ENCODE measurements at places on chromosomes 2 and 18.
A peak's percentile ranks its signal among the peaks of the same experiment; 100 is the strongest.

- no peak for DNase-seq
Observed at GRCh38 chr2:96527286-96528005, 9.1 kb upstream of the ARID5A start.

DNA sequence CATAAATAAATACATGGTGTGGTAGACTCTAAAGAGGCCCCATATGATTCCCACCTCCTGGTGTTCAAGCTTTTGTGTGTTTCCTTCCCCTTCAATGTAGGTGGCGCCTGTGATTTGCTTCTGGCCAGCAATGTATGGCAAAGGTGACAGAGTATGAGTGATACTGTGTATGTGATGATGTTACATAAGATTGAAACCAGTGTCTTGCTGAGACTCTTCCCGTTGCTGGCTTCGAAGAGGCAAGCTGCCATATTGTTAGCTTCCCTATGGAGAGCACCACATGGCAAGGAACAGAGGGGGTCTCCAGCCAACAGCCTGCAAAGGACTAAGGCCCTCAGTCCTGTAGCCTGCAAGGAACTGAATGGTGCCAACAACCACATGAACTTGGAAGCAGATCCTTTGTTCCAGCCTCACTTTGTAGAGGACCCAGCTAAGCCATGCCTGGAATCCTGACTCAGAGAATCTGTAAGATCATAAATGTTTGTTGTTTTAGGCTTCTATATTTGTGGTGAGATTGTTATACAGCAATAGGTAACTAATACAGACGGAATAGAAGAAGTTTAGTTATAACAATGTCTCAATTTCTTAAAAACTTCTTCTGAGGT, 1.7 kb upstream of the SMAD4 start:
- peak; percentile 28 for DNase-seq

DNA sequence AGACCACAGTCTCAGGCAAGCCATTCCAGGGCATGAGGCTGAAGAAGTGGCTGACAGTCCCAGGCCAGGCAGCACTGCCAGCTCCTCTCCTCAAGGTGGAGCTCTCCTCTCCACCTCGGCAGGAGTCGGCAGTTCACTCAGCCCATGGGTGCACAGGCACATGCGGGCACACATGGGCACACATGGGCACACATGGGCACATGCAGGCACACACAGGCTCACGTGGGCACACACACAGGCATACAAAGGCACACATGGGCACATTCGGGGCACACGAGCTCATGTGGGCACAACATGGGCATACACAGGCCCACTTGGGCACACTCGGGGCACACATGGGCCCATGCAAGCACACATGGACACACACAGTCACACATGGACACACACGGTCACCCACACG, 65.3 kb upstream of the TAF1B start:
- DNase-seq: no peak

- DNase-seq: no peak
Observed at GRCh38 chr2:98761267-98761781, 30.4 kb upstream of the MGAT4A start.

DNA sequence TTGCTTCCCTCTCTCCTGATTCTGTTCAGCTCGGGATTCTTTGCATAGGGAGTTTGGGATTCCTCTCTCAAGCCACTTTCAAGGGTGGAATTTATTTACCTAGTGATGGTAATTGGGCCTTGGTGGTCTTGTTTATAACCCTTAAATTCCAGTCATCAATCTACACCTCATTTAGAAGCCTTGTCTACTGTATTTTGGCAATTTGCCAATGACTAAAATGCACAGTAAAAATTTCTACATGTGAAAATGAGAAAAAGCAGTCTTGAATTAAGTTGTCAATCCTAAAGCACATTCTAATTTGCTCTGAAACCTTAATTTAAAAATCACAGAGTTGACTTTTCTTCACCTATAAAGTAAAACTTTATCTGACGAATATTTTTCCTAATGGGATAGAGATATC, 749.2 kb upstream of the CRIM1 start:
- no peak for DNase-seq

DNA sequence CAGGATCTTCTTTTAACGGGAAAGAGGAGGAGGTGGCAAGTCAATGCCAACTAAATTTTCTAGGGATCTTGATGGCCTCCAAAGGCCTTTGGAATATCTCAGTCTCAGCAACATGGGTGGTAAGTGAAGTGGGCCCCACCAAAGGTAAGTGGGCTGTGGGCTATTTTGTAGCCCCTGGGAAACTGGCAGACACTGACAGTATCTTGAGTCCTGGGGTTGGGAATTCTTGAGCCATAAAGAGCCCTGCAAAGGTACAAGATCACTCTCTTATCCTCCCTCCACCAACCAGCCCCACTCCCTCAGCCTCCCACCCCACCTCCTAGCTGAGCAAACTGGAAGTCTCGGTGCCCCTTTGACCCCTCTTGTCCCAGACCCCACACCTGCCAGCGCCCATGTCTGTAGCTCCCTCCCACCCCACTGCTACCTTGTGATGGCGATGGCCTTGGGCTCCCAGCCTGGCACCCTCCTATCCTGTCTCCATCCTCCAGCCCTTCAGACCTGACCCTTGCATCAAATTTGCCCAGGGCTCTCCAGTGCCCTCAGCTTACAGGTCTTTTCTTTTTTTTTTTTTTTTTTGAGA, 8.5 kb downstream of the ATP6V1B1 start:
- no peak for DNase-seq

DNA sequence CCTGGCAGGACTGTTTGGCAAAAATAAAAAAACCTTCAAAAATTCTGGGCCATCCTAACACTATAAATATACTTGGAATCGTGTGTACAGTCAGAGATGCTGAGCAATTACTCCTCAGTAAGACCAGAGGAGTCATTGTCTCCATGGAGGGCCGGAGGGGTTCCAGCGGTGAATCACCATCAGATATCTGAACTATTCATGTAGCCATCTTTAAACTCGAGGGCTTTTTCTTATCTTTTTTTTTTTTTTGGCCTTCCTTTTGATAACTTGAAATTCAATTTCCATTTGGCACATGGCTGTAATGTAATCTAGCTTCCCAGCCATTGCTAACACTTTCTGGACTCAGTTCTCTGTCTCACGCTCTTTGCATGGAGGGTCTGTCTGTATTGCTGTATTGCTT, 7.4 kb upstream of the FHL2 start:
- DNase-seq: peak; percentile 40

DNA sequence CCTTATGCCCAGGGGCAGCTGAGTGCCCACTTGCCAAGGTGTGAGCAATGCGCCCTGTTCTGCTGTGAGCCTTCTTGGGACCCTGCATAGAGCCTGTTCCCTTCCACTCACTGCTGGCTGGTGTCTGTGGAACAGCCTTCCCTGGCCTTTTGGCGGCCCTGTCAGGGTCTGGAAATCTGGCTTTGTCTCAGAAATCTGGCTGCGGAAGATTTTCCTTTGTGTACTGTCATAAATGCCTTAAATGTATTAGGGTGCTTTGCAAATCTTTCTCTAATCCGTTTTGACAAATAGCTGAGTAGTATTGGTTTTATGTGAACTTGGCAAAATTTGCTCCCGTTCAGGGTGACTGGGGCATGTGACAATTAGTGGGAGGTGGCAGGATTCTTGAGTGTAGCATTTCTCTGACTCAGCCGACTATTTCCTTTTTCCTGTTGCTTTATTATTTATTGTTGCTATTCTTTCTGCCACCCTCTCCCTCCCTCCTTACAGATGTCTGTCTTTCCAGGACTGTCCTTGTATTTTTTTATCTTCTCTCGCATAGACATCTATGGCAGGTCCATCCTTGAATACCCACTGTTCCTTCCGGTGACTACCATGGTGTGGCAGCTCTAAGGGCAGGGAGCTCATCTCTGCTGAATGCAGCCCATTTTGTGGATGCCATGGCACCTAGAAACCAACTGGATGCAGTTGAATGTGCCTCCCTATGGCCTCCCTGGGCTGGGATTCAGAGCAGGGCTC, 41.8 kb downstream of the LDLRAD4 start:
- DNase-seq: peak; percentile 21

DNA sequence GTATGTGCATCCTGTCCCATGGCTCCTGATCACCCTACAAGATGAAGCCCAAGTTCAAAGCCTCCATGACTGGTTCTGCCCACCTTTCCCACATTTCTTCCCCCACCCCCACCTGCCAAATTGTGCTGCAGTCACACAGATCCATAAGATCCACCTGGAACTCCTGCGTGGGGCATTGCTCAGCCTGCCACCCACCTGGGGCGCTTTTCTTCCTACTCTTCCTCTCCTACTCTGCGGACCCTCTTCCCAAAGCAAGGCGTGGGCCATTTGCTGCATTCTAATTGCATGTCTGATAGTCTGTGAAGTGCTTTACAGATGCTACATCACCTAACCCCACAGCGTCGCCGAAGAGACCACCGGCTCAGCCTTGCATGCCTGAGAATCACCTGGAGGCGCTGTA, 402.4 kb upstream of the ID2 start:
- no peak for DNase-seq

DNA sequence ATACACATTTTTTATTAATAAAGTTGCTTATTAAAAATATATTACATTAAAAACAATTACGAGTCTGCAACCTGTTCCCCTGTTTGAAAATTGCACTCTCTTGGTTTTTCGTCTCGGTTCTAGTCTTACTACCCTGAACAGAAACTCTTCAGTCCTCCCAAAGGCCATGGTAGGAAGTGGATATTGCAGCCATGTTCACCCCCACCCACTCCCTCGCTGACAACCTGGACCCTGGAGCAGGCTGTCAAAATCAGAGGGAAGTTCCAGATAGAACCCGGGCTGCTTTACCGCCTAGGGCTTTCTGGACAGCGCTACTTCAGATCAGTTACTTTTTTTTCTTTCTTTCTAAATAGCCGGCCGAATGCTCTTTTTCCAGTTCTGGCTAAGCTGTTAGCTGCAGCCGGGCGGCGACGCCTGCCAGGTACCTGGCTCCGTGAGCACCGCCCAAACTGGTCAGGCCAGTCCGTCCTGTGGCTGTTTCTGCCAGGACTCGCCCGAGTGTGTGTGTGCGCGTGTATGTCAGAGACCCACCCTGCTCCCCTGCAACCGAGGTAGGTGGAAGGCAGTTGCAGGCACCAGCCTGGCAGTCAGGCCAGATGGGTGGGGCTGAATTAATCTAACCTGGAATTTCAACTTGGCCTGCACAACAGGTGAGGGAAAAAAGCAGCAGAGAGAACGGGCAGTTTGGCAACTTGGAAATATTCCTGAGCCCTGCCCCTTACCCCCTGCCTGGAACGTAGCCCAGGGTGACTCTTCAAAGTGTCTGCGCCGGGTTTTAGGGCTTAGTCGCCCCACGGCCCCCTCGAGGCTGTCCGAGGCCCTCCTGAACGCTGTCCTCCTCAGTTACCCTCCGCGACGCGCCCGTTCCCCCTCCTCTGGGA, 1.1 kb upstream of the TET3 start:
- no peak for DNase-seq

- DNase-seq: peak; percentile 9
Observed at GRCh38 chr2:118417406-118418120, 329.3 kb downstream of the INSIG2 start.

GRCh38 chr18:45236676-45237075, 378.6 kb upstream of the SLC14A2 start:
- DNase-seq: no peak

- DNase-seq: peak; percentile 73
Observed at GRCh38 chr2:207503234-207503633, 26.5 kb upstream of the CREB1 start.

GRCh38 chr2:100200985-100201384, 58.6 kb upstream of the AFF3 start:
- DNase-seq: no peak

DNA sequence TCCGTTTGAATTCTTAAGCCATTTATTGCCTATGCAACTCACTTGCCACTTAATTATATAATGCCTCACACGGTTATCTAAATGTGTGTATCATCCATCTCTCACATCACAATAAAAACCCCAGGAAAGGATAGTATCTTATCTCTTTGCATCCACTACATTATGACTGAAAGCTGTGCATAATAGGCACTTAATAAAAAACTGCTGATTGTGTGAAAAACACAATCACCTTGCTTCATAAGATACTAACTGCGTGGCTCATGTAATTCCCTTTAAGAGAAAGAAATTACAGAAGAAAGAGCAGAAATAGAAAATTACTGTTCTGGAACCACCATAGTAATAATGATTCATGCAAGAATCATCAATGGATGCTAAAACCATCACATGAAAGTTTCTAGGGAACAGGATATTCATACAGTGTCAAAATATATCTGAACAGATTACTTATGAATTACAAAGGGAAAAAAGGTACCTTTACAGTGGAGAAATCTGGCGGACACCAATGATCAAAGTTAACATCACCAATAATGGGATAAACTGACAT, 29.3 kb downstream of the CUL3 start:
- no peak for DNase-seq

DNA sequence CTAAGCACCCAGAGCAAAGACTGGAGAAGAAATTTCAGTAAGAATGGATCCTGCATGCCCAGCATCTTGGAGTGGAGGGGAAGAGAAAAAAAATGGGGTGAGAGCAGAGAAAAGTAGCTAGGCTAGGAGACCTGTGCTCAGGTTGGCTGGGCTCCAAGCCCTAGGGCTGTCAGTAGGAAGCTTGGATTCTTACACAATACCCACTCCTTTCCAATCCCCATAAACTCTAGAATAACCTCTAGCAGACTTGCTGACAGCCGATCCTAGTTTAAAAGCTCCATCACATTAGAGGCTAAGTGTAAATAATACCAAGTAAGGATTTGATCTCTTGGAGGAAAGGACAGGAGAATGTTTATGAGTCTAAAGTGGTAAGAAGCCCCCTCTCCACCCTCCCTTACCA, 46.2 kb upstream of the NABP1 start:
- DNase-seq: peak; percentile 55

DNA sequence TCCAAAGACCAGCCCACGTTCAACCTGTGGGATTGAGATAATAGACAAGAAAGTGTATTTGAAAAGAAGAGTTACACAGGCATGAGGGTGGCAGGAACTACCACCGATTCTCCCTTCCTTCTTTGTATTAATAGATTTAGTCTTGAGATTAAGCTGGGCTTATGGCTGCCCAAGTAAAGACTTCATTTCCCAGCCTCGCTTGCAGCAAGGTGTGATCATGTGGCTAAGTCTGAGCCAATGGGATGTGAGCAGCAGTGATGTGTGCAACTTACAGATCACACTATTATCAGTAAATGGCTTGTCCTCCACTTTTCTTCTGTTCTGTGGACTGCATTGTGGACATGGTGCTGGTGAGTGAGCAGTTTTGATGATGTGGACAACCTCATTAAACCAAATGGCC, 101.7 kb downstream of the POLR1A start:
- DNase-seq: no peak

DNA sequence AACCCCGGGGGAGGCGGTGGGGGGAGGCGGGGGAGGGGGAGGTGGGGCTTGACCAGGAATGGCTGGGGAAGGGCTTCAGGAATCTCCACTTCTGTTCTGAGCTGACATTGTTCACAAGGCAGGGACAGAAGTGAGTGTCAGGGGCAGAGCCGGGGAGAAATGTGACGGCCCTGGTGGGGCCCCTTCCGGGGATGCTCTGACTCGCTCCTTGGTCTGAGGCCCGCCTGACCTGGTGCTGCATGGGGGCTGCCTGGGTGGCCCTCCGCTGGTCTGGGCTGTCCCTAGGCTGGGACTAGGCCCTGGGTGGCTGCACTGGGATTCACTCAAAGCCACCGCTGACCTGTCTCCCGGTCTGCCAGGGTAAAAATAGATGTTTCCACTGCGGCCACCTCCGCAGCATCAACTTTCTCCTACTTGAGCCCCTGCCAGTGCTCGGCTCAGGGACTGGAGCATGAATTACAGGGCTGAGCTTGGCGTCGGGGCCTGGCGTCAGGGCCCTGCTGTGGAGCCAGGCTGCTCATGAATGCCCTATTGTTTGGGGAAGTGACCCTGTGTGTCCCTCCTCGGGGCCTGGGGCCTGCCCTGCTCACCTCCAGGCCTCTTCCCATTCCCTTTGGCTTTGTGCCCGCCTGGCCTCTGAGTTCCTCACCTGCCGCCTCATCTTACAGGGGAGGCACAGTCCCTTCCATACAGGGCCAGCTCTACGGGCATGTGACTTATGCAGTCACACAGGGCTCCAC, 247.5 kb downstream of the DYSF start:
- no peak for DNase-seq

GRCh38 chr2:30122362-30122761, 24.4 kb upstream of the YPEL5 start:
- no peak for DNase-seq
